T-helper 22 cell (primary cell): ENCODE measurements at places on chromosomes 1 and 21.

DNA sequence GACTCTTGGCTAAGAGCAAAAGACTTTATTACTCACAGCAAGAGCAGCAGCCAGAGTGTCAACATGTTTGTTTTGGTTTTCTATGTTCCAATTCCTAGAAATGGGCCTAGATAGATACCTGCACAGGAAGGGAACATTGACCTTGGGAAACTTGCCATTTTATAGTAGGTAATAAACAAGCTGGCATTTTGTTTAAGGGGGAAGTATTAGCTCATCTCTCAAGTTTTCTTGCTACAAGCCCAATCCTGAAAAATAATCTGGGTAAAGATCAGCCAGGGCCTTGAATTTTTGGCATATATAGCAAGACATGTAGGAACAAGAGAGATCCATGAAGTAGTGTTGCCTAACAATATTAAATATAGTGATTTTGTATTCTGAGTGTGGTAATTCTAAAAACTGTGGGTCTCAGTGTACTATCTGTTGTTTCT, 51.4 kb upstream of the RGL1 start:
- no peak for DNase-seq

DNA sequence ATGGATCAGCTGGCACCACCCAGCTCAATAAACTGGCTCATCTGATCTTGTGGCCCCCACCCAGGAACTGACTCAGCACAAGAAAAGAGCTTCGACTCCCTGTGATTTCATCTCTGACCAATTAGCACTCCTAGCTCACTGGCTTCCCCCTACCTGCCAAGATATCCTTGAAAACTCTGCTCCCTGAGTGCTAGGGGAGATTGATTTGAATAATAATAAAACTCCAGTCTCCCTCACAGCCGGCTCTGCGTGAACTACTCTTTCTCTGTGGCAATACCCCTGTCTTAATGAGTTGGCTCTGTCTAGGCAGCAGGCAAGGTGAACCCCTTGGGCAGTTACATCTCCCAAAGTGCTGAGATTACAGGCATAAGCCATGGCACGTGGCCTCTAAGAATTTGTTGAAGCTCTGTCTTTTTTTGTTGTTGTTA, 11.8 kb upstream of the RHBDL2 start:
- no peak for DNase-seq

DNA sequence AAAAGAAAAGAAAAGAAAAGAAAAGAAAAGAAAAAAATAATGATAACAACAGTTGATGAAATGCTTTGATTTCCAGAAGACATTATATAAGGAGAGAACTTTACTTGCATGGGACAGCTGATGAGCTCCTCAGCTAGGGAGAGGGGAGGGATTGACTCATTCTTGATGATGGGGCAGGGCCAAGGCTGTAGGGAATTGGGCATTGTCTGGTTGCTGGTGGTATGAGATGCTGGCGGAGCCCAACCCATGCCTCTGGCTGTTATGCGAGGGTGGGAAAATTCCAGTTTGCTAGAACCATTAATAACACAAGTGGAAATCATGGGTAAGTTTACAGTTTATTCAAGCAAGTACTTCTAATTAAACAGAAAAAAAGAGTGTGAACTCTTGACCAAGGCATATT, 36.0 kb upstream of the KIF26B start:
- DNase-seq, result no peak

DNA sequence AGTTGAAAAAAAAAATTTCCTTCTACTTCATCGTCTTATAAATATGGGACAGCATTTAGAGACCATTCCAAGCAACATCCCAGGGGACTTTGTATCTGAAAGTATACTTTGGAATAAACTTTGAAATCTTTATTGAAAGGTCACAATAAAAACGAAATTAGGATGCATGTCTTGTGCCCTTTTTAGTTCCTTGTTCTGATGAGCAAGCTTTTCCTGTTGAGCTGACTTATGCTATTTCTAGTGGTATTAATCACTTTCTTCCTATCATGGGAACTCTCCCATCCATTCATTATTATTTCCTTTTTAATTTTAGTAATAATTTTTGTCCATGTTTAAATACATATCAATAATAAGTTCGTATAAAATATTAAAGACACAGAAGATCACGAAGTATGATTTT, 4.0 kb upstream of the GBP2 start:
- DNase-seq, result no peak

GRCh38 chr1:151953409-151954094, 40.1 kb downstream of the S100A10 start:
- no peak for DNase-seq

- no peak for DNase-seq
Measured at GRCh38 chr1:200152336-200152735, 124.8 kb downstream of the NR5A2 start.

DNA sequence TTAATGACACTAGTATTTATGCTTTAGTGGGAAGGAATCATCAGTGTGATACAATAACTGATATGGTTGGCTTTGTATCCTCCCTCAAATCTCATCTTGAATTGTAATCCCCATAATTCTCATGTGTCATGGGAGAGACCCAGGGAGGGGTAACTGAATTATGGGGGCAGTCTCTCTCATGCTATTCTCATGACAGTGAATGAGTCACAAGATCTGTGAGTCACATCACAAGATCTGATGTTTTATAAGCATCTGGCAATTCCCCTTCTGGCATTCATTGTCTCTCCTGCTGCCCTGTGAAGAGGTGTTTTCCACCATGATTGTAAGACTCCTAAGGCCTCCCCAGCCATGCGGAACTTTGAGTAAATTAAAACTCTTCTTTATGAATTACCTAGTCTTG, 1760.3 kb downstream of the NCAM2 start:
- no peak for DNase-seq

DNA sequence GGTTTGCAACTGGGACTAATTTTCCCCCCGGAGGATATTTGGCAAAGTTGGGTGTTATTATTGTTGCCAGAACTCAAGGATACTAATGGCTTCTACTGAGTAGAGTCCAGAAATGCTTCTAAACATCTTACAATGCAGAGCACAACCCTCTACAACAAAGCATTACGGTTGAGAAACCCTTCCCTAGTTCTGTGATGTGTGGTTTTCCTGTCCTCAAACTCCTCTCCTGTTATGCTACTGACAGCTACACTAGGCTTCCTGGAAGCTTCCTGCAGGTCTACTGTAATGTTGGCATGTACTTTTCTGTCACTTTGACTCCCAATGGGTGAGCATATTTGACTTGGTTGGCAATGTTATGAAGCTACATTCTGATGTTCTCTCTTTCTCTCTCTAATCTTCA, 1656.9 kb downstream of the MRPL39 start:
- no peak for DNase-seq

DNA sequence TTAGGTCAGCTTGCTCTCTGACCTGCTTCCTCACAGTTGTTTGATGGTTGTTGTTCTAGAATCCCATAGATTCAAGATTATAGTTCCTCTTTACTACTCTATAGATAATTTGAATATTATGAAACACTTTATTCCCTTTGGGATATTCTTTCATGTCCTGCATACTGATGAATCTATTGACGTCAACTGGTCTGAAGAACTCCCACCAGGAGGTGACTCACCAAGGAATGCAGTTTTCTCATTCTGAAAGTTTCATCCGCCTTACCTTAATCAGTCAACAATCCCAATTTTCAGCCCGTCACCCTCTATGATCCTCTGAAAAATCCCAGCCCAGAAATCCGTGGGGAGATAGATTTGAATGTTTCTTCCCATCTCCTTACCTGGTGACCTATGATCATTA, 834.1 kb upstream of the PRMT6 start:
- no peak for DNase-seq

DNA sequence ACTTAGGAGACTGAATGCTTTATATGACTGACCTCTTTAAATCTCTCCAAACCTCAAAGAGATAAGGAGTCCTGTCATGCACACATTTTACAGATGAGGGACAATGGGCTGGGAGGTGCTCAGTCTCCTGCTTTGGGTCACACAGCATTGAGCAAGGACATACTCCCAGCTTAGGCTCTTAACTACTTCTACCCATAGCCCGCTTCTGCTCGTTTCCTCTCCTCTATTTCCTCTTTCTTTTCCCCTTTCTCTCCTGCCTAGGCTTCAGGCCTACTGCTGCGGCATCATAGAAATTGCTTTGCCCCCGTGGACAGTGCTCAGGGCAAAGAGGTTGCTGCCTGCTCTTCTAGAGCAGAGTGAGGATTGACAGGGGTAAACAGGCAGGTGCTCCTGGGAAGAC, 12.4 kb upstream of the ZNF691 start:
- DNase-seq, result no peak

DNA sequence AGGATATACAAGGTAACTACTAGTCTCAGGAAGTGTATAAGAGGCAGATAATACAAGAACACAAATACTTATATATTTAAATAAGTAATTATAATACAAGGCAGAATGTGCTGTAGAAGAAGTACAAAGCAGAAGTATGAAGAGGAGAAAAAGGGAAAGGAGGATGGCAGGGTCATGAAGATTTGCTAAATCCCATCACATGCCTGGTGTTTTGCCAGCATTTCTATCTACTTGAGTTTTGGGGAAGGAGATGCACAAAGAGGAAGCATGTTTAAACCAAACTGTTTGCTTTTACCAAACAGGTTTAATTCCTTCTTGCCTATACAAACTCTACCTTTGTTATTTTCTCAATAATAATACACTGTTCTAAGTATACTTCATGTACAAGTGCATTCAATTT, 60.9 kb upstream of the PODN start:
- no peak for DNase-seq

GRCh38 chr1:204295671-204296070, 64.1 kb downstream of the PLEKHA6 start:
- DNase-seq, result no peak

GRCh38 chr21:45994759-45995685, 13.5 kb downstream of the COL6A1 start:
- DNase-seq, result no peak
